Left forelimb (tissue), 1 donor: ENCODE measurements at places on chromosomes 2 and 18.

DNA sequence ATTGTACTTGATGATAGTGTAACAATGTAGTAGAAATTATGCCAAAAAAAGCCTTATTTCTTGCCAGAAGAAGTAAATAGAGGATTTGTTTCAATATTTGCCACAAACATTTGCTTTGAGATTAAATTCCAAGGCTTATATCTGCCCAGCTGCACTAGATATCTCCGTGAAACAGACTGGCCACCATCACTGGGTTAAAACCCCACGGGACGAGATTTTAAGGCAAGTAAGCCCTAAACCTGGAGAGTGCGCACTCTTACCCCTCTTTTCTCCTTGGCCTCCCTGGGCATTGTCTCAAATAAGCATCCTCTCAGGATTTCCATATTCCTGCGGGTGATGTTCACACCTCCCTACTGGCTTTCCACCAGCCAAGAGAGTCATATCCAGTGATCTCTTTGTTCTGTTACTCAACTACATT, 334.4 kb downstream of the AGPS start:
- no peak for DNase-seq

GRCh38 chr2:168455645-168456520, at the start of gene CERS6:
Gene CERS6, plus strand, starts transcription at chr2:168456272. Its CDS starts 177 bp downstream, at chr2:168456449.
- DNase-seq, result peak; percentile 95

- DNase-seq, result no peak
Measured at GRCh38 chr2:199710551-199710950, 140.4 kb downstream of the FTCDNL1 start.

DNA sequence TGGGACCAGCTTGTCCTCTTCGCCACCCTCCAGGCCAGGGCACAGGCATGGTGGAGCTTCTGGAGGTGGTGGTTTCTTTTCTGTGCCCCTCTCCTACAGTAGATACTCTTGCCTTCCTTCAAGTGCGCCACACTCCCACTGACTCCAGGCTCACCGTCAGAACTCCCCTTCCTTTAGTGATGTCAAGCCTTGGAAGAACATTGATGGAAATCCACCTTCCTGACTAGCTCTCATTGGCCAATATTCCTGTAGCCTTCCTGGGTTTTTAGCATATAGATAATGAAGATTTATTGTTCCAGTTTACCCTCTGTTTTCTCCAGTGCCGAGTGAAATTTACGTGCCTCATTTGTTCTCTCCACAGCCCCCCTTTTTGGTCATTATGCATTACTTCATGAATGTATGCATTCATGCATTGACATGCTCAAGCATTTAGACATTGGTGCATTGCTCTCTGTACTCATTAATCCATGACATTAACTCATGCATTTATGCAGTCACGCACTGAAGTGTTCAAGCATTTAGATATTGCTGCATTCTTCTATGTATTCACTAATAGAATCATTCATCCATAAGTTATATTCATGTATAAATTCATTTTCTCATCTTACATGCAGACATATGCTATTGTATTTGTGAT, 37.3 kb downstream of the PLB1 start:
- no peak for DNase-seq

DNA sequence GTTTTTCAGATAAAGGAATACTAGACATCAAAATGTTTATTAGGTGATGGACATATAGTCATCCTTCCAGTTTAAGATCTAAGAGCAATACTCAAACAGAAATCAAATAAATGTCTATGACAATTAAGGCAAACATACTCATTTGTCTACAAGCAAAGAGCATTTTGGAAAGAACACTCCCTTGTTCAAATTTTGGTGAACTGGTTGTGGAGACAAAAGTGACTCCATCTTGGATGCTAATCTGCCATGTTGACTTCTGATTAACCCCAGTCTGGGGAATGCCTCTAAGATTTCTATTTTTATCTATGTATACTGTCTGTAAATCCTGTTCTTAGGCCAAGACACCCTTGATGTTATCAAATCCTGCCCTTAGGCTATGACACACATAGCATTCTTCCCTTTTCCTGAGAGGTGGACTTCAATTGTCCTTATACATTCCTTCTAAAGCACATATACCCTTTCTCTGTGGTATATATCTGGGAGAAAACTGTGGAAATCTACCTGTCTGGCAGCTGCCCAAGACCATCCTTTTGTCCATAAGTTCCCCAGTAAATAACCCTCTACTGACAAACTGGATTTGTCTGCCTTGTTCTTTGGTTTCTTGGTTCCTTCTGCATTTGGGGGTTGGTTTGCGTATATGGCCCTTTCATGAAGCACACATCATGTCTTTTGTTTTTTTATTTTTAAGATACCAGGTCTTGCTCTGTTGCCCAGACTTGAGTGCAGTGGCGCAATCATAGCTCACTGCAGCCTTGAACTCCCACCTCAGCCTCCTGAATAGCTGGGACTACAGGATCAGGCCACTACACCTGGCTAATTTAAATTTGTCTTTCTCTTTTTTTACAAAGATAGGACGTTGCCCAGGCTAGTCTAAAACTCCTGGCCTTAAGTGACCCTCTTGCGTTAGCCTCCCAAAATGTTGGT, 12.5 kb upstream of the PLEKHM3 start:
- no peak for DNase-seq

DNA sequence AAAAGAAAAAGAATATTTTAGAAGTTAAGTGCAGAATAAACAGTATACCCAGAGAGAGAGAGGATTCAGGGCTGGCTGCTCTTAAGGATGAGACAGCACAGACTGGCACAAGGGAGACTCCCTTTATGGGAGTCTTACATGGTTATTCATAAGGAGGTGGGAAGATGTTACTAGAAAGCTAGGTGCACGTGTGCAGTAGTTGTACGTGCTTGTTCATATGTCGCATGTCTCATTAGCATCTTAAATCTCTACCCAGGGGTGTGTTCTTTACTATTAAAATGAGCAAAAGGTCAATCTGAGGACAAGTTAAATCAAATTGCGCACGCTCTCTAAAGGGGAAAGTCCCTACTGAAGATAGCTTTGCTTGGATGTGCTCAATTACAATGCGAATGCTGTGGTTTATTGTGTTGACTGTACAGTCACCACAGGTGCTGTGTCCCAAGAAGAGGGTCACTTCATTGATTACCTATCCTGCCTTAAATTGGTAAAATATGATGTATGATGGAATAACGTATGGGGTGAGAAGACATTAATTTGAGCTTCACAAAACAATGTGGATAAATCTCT, 368.0 kb upstream of the SPHKAP start:
- DNase-seq, result no peak

DNA sequence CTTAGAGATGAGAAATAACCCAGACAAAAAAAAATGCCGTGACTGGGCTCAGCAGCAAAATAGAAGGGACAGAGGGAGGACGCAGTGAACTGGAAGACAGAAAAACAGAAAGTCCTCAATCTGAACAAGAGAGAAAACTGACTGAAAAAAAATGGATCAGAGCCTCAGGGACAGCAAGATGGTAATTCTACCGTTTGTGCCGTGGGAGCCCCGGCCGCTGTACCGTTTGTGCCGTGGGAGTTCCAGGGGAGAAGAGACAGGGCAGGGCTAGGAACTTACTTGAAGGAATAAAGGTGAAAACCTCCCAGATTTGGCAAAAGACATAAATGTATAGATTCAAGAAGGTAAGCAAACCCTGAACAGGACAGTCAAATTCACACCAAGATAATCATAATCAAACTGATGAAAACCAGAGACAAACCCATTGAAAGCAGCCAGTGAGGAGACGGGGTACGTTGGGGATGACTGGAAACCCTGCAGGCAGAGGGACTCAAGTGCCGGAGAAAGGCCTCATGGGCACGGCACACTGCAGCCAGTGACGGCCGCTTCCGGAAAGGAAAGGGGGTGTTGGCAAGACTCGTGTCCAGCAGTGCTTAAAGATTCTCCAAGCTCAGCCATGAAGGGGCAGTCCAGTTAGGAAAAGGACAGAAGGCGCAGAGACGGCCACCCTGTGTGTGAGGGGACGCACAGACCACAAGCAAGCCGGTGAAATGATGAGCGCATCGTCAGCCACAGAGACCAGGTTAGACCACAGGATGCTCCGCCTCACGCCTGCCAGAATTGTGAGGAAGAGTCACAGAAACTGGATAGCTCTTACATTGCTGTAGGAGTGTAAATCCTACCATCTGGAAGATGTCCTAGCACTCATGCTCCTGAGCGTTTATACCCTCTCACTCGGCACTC, 40.0 kb upstream of the NFATC1 start:
- DNase-seq, result no peak

DNA sequence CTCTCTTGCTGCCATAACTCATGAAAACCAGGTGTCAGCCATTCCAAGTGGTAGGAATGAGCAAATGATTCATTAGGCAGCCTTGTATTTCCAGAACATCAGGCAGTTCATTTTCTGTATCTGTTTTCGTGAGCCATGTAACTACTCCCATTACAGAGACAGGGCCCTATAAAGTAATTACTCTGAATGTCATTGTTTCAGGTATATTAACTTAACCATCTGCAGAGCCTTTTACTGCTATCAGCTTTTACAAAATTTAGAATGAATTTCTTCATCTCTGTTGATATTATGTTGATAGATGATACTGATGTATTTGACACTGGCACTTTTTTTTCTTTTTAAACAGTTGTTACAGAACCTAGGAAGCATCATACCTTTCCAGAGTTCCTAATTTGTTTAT, 69.9 kb downstream of the MGAT5 start:
- no peak for DNase-seq
